ENCODE measurements at places on chromosomes 3 and 15.

DNA sequence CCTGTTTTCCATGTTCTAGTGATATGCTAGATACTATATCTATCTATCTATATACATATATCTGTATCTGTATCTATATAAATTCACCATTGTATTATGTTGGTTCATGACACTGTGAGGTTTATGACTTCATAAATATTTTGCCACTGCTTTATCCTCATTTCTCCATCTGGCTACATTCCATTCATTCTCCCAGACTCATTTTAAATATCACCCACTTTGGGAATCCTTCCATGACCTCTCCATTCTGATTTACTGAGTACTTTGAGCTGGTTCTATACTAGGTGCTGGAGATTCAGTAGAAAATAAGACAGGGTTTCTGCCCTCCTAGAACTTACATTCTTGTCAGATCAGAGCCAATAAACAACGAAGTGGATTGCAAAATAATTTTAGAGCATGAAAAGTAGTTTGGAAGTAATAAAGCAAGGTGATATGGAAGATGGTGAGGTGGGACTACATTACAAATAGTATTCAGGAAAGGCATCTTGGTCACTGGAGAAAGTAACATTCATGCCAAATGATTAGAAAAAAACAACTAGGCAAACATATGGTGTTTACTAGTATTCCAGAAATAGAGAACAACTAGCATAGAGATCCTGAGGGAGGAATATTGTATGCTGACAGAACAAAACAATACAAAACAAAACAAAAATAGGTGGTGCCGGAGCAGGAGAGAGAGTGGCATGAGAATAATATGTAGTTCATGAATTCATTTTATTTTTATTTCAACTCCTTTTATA is 11.6 kb upstream of the PLSCR4 start:
- no peak for DNase-seq

GRCh38 chr15:60865507-60865906 is 363.6 kb downstream of the RORA start:
- DNase-seq = no peak

- DNase-seq = no peak
Observed at GRCh38 chr3:194871143-194871863, 185.6 kb downstream of the FAM43A start.

DNA sequence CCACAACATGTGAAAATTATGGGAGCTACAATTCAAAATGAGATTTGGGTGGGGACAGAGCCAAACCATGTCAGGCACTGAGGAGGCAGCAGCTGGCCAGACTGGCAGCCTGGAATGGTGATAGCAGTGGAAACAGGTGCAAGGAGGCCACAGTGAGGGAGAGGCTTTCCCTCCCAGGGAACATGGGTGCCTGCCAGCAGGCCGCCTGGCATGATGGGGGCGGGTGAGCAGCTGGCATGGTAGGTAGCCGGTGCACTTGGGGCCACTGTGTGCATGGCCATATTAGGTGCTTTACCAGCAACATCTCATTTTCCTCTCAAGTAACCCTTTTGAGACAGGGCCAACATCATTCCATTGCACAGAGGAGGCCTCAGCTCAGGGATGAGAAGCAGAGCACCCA is 18.3 kb upstream of the MRPS22 start:
- no peak for DNase-seq

DNA sequence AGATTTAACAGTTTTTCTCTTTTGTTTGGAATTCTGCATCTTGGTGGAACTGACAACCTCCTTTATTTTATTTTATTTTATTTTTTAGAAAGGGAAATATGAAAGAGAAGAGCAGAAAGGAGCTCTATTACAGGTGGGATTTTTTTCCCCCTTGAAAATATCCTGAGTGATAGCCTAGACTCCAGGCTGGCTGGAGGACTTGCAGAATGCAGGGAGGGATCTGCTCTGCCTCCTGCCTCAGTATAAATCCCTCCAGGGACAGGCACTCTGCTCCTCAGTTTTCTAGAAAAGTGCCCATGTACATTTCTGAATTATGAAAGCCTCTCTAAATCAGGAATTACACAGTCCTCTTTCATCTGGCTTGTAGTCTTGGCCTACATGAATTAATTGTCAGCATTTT is 173.7 kb downstream of the TMEM108 start:
- no peak for DNase-seq

All from activated T-cell treated with anti-CD3 and anti-CD28 coated beads for 48 hours (primary cell).